ENCODE measurements at places on chromosomes 2 and 18.

- peak; percentile 79 for DNase-seq
These were observed 51.2 kb downstream of the SPIRE1 start for GRCh38 chr18:12606592-12607315.

- DNase-seq: peak; percentile 31
These were observed 173.8 kb downstream of the ICOS start for GRCh38 chr2:204110338-204110741.

DNA sequence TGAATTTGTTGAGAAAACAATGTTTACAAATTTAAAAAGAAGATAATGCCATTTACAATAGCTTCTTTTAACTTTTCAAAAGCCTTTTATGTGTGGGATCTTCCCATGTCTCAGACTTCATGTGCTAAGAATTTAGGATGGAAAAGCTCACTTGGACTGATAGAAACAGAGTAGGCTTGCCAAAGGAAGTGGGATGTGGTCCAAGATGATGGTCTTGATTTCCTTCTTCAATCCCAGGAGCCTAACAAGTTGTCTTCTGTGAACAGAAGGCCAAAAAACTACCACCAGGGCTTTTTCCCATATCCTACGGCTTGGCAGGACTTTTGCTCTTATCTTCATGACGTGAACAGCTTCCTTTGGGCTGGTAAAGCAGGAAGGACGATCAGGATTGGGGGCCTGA is 9.5 kb downstream of the CXCR4 start:
- no peak for DNase-seq

- DNase-seq: no peak
These were observed 435.7 kb upstream of the ID2 start for GRCh38 chr2:8246137-8246536.

- no peak for DNase-seq
These were observed 2.1 kb downstream of the MBP start for GRCh38 chr18:77130229-77131099.

GRCh38 chr2:56133931-56134629 is 49.7 kb upstream of the CCDC85A start:
- DNase-seq: no peak

DNA sequence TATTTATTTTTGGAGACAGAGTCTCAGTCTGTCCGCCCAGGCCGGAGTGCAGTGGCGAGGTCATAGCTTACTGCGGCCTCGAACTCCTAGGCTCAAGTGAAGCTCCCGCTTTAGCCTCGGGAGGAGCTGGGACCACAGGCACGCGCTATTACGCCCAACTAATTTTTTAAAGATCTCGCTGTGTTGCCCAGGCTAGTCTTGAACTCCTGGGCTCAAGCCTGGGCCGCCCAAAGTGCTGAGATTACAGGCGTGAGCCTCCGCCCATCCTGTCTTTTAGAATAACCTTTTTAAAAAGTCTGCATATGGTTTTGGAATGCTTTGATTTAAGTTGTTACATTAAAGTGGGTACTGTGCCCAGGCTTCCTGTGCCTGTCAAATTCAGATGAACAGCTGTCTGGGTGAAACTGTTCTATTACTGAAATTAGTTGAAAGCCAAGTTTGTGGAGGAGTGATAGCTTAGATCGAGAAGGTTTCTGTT is 944 bp downstream of the RAB3GAP1 start:
- no peak for DNase-seq

- no peak for DNase-seq
These were observed 69.4 kb upstream of the SH3RF3 start for GRCh38 chr2:109059474-109060165.

- no peak for DNase-seq
These were observed 579 bp downstream of the LOXL3 start for GRCh38 chr2:74552914-74553811.

GRCh38 chr2:212088353-212088752 is 450.2 kb downstream of the ERBB4 start:
- no peak for DNase-seq

DNA sequence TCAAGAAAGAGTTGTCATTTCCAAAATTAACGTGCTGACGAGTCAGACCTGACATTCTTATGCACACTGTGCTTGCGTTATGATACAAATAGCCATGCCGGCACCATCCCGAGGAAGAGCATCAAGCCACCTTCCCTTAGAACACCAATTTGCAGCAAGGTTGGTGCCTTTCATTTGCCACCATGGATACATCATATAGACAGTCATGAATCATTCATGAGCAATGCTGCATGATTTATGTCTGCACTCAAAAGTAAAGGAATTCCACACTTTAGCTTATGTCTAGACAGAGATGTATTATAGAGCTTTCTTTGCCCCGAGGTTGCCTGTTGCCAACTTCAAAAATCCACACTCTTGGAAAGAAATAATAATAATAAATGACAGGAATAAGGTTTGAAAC is 166.9 kb downstream of the VWC2L start:
- peak; percentile 9 for DNase-seq

DNA sequence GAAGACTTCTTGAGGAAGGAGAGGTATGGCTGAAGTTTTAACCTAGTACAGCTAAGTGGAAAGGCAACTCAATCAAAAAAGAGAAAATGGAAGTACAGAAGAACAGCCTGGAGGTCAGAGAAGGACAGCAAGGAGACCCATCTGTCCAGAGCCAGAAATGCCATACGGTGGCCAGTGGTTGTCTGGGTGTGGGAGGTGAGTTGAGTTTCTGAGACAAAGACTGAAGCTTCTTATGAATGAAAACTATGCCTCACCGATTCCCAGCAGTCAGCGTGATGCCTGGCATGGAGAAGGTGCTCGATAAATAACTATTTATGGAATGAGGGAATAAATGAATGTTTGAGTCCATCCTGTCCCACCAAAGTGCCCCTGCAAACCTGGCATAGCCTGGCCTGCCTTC is 98.8 kb downstream of the MRO start:
- DNase-seq: no peak

- no peak for DNase-seq
These were observed 287.0 kb downstream of the ALPK2 start for GRCh38 chr18:58341916-58342315.

DNA sequence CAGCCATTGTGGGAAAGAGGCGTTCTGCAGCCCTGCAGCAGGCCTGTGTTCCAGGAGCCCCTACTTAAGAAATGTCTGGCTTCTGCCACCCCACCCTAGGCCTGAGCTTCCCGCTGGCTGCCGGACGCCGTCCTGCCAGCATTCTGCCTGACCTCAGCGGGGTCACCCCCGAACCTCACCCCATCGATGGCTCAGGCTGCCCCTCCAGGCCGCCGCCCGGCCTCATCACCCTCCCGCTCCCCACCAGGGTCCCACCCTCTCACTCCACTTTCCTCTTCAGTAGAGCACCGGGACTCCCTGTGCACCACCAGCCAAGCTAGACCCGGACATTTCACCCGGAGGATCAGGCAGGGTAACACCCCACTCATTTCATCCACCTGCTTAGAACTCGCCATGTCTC is 73.6 kb upstream of the SALL3 start:
- no peak for DNase-seq

GRCh38 chr18:32372381-32373061 is 98.2 kb downstream of the GAREM1 start:
- no peak for DNase-seq

GRCh38 chr18:39793609-39794008 is 2161.4 kb upstream of the PIK3C3 start:
- DNase-seq: no peak

DNA sequence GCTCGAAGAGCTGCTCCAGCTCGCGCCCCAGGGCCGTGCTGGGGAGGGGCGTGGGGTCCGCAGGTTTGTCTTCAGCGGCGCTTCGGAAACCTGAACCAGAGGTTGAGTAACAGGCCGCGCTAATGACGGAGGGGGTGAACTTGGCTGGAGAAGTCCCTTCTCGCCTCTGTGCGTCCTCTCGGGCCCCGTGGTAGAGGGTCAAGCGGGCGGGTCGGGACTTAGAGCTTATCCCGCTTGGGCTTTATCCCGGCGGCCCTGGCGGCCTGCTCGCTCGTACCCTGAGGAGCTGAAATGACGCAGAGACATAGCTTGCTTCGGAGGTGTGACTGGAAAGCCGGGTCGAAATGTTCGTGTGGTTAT is 479 bp downstream of the RNMT start:
- DNase-seq: peak; percentile 26

DNA sequence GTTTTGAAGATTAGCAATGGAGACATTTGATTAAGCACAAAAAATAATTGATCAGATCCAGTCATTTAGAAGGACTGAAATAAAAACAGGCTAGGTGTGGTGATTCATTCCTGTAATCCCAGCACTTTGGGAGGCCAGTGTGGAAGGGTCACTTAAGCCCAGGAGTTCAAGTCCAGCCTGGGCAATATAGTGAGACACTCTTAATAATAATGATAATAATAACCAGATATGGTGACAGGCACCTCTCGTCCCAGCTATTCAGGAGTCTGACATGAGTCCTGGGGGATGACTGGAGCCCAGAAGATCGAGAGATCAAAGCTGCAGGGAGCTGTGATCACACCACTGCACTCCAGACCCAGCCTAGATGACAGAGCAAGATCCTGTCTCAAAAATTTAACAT is 3.5 kb upstream of the FN1 start:
- no peak for DNase-seq

DNA sequence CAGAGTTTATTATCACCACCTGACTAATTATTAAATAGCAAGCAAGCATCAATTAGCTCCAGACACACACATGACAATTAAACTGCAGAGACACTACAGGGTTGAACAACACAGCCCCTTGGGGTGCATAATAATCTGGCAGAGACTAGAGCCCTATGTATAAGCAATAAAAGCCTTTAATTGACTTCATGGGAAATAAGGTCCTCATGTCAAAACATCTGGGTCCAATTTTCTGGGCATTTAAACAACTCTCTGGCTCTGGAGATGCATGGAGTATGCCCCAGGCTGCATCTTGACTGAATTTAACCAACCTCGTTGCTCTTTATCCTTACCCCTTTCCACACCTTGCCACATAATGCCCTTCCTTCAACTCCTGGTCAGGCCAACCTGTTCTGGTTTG is 270.7 kb upstream of the THUMPD2 start:
- DNase-seq: no peak

DNA sequence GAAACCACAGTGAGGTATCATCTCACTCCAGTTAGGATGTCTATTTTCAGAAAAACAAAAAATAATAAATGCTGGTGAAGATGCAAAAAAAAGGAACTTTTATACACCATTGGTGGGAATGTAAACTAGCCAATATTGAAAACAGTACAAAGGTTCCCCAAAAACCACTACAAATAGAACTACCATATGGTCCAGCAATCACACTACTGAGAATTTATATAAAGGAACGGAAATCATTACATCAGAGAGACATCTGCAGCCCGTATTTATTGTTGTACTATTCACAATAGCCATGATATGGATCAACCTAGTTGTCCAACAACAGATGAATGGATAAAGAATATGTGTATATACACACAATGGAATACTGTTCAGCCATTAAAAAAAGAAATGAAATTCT is 52.0 kb downstream of the ORC4 start:
- no peak for DNase-seq

- no peak for DNase-seq
These were observed 21.6 kb downstream of the TIA1 start for GRCh38 chr2:70226781-70227180.

DNA sequence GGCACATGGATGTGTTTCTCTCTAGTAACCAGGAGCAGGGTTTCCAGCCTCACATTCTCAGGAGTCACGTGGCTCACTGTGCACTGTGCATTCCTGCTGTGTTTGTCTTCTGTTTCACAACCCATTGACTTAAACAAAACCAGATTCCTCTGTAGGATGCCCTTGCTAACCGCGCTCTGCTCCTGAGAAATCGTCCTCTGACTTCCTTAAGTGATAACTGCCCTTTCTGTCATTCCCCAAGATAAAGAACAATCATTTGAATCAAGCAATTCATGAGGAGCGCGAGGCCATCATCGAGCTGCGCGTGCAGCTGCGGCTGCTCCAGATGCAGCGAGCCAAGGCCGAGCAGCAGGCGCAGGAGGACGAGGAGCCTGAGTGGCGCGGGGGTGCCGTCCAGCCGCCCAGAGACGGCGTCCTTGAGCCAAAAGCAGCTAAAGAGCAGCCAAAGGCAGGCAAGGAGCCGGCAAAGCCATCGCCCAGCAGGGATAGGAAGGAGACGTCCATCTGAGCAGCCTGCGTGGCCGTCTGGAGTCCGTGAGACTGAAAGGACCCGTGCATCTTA is 60.2 kb downstream of the RALBP1 start:
- peak; percentile 96 for DNase-seq

- no peak for DNase-seq
These were observed 31.6 kb upstream of the GMCL1 start for GRCh38 chr2:69797836-69798289.

DNA sequence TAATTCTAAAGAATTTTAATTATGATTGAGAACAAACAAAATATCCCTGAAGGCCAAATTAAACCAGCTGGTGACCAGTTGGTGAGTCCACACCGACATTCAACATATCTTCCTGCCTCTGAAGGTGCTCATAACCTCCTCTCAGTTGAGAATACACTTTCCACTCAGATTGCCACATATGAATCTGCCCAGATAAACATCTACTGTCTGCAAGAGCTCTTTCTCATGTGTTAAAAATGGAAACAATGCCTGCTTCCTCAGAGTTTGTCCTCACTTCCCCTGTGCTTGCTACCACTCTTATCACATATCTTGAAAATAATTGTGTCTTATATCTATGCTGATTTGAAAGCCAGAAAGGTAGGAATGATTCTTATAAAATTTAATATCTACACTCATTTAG is 177.7 kb upstream of the GULP1 start:
- peak; percentile 28 for DNase-seq

- DNase-seq: no peak
These were observed 3.3 kb downstream of the PPP1R7 start for GRCh38 chr2:241153616-241154015.

- DNase-seq: no peak
These were observed 8.8 kb downstream of the ITSN2 start for GRCh38 chr2:24351627-24351938.

- no peak for DNase-seq
These were observed 21.7 kb downstream of the CLASP1 start for GRCh38 chr2:121627525-121628050.

DNA sequence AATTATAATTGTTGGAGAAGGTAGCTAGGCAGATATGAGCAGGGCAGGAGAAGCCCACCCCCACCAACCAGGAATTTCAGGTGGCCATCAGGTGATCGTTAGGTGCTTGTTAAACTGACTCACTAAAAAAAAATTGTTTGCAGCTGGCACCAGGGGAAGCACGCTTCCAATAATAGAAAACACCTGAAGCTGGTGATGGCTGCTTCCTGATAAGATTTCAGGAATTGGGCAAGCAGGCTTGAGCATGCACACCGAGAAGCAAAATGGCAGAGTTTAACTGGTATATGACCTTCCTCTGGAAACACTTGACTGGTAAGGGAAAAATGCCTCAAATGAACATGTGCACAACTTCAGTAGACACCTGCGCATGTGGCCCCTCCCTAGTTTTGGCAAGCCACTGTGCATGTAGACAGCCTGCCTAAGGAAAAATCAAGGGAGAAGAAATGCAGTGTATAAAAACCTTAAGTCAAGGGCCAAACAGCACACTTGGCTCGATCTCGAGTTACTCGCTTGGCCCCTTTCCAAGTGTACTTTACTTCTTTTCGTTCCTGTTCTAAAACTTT is 292.8 kb downstream of the CCDC85A start:
- no peak for DNase-seq

DNA sequence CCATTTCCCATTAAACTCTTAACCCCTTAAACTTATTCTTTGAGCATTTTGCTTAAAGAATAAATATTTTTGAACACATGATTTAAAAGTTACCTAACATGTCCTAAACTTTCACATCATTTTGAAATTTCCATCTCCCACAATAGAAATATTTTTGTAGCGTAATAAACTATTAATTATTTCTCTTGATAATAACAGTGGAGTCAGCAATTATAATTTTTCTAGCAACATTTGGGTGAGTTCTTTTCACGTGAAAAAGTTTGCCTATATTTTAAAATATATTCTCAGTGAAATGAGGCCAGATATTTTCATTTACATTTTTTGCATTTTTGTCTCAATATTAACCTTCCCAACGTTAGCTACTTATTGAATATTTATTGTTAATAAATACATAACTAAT is 320.4 kb upstream of the CRIM1 start:
- no peak for DNase-seq

Measured in fibroblast of skin of right quadriceps (primary cell).